ENCODE measurements at places on chromosomes 5 and 9.
A peak's percentile ranks its signal among the peaks of the same experiment; 100 is the strongest.

GRCh38 chr5:124659798-124660197 lies 86.6 kb downstream of the ZNF608 start:
- H3K4me3 ChIP-seq, result no peak overlapping the region
- no peak overlapping the region for H3K27ac ChIP-seq
- no peak for DNase-seq
- no peaks in the 10 kb centered on the region for H3K36me3 ChIP-seq
- H3K4me1 ChIP-seq, result no peaks in the 10 kb centered on the region

- no peak for DNase-seq
- no peaks in the 10 kb centered on the region for H3K27me3 ChIP-seq
- no peak overlapping the region for H3K27ac ChIP-seq
- H3K4me1 ChIP-seq, result no peaks in the 10 kb centered on the region
- no peak overlapping the region for H3K4me3 ChIP-seq
Measured at GRCh38 chr5:143870871-143871632, 59.1 kb downstream of the HMHB1 start.

GRCh38 chr9:83698976-83699585 lies 8.7 kb downstream of the UBQLN1 start:
- peak overlapping the region; percentile 56 for H3K4me3 ChIP-seq
- no peak for DNase-seq
- no peaks in the 10 kb centered on the region for H3K36me3 ChIP-seq
- H3K27ac ChIP-seq, result peak overlapping the region; percentile 75
- peaks cover 74% of the 10 kb centered on the region for H3K4me1 ChIP-seq

GRCh38 chr5:120260651-120261050 lies 203.4 kb upstream of the PRR16 start:
- H3K36me3 ChIP-seq, result no peaks in the 10 kb centered on the region
- no peak overlapping the region for H3K27ac ChIP-seq
- DNase-seq, result no peak
- no peak overlapping the region for H3K4me3 ChIP-seq
- H3K27me3 ChIP-seq, result no peaks in the 10 kb centered on the region

GRCh38 chr5:21593261-21593660 lies 1259.9 kb downstream of the CDH12 start:
- no peak overlapping the region for H3K4me3 ChIP-seq
- no peaks in the 10 kb centered on the region for H3K27me3 ChIP-seq
- no peak for DNase-seq
- H3K27ac ChIP-seq, result no peak overlapping the region
- no peaks in the 10 kb centered on the region for H3K4me1 ChIP-seq

DNA sequence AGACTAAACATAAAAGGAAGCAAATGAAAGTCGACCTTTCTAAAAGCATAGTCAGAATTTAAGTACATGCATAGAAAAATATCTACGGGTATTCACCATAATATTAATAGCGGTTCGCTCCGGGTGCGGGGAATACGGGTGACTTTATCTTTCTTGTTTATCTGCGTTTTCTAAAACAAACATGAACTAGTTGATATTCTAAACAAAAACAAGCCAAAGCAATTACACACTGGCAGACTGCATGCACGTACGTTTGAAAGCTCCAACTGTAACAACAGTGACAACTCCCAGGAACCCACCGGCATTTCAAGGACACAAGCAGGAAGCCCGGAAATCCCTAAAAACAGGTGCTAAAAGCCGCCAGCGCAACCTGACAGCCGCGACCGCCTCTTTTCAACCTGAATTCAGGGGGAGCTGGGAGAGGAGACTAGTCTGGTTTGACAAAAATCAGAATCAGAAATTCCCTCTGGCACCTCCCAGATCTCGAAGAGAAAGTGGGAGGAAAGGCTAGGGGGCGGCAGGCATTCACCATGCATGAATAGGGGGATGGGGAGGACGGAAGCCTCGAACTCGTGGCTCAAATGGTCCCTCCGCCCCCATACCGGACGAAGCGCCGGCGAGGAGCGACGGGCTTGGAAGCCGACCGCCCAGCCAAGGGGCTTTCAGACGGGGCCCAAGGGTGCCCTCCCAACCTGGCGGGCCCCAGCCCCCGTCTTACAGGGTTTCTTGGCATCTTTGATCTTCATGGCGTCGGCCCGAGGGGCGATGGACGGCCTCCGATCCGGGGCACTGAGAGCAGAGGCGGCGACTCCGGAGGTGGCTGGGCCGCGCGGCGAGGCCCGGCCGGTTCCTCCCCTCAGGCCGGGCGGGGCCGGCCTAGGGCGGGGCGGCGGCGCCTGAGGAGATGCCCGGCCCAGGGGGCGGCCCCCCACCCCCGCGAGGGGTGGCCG lies at the start of gene PANK3:
TSS of gene PANK3 (minus strand) at position 831 of the 950 bp plus-strand sequence. CDS start at position 746, 85 bp downstream.
- H3K4me3 ChIP-seq, result peak within 1 kb of the TSS; percentile 96
- no peaks in the 10 kb centered on the region for H3K27me3 ChIP-seq
- H3K4me1 ChIP-seq, result peaks cover 16% of the 10 kb centered on the region
- DNase-seq, result no peak
- H3K36me3 ChIP-seq, result peaks cover 10% of the 10 kb centered on the region

DNA sequence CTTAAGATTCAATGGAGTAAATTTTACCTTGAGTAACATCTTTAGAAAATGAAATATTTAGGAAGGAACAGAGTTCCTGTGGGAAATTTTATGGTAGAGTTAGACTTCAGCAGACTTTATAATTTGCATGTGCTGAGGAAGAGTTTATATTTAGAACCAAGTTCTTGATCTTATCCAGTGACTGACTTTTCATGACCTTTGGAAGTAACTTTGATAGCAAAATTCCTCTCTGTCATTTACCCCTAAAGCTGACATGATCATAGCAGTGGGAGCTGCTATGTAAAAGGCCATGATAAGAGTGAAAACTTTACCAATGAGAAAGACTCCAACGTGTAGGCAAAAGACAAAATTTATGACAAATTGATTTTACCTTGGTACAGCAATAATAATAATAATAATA lies 1071.8 kb upstream of the DMAC1 start:
- H3K4me3 ChIP-seq, result no peak overlapping the region
- no peak for DNase-seq

DNA sequence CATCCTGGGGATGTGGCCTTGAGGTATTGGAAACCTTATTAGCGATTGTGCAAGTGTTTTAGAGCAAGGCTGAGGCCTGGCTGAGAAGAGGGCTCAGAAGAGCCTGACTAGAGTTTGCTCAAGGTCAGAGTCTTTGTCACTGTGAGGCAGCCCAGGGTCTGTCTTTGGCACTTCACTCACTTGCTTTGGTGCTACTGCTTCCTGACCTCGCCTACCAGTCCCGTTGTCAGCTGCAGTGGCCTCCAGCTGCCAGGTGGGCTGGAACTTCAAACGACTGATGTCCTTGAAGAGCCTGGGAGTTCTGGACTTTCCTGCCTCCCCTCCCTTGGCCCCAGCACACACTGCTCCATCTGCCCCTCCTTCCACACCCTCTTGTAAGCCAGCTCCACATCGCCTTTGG lies 228.0 kb downstream of the SNX18 start:
- no peak overlapping the region for H3K4me3 ChIP-seq
- peaks cover 6% of the 10 kb centered on the region for H3K4me1 ChIP-seq
- H3K36me3 ChIP-seq, result no peaks in the 10 kb centered on the region
- DNase-seq, result no peak

- no peak overlapping the region for H3K4me3 ChIP-seq
- peaks cover 30% of the 10 kb centered on the region for H3K27me3 ChIP-seq
- no peaks in the 10 kb centered on the region for H3K4me1 ChIP-seq
- DNase-seq, result no peak
- H3K27ac ChIP-seq, result no peak overlapping the region
- no peaks in the 10 kb centered on the region for H3K36me3 ChIP-seq
Measured at GRCh38 chr5:73692166-73692640, 66.2 kb downstream of the ARHGEF28 start.

- peaks cover 41% of the 10 kb centered on the region for H3K4me1 ChIP-seq
- H3K27me3 ChIP-seq, result no peaks in the 10 kb centered on the region
- H3K4me3 ChIP-seq, result no peak overlapping the region
- H3K27ac ChIP-seq, result no peak overlapping the region
- H3K36me3 ChIP-seq, result no peaks in the 10 kb centered on the region
Measured at GRCh38 chr9:22053178-22053577, 44.1 kb upstream of the CDKN2B start.

- H3K27me3 ChIP-seq, result no peaks in the 10 kb centered on the region
- H3K36me3 ChIP-seq, result no peaks in the 10 kb centered on the region
- H3K27ac ChIP-seq, result no peak overlapping the region
- no peak for DNase-seq
- H3K4me1 ChIP-seq, result no peaks in the 10 kb centered on the region
Measured at GRCh38 chr5:13814301-13814700, 130.2 kb downstream of the DNAH5 start.

- H3K36me3 ChIP-seq, result no peaks in the 10 kb centered on the region
- H3K4me3 ChIP-seq, result no peak overlapping the region
- no peak overlapping the region for H3K27ac ChIP-seq
- H3K27me3 ChIP-seq, result peaks cover 9% of the 10 kb centered on the region
- no peak for DNase-seq
- H3K4me1 ChIP-seq, result no peaks in the 10 kb centered on the region
Measured at GRCh38 chr5:50867140-50867539, 200.7 kb downstream of the PARP8 start.

DNA sequence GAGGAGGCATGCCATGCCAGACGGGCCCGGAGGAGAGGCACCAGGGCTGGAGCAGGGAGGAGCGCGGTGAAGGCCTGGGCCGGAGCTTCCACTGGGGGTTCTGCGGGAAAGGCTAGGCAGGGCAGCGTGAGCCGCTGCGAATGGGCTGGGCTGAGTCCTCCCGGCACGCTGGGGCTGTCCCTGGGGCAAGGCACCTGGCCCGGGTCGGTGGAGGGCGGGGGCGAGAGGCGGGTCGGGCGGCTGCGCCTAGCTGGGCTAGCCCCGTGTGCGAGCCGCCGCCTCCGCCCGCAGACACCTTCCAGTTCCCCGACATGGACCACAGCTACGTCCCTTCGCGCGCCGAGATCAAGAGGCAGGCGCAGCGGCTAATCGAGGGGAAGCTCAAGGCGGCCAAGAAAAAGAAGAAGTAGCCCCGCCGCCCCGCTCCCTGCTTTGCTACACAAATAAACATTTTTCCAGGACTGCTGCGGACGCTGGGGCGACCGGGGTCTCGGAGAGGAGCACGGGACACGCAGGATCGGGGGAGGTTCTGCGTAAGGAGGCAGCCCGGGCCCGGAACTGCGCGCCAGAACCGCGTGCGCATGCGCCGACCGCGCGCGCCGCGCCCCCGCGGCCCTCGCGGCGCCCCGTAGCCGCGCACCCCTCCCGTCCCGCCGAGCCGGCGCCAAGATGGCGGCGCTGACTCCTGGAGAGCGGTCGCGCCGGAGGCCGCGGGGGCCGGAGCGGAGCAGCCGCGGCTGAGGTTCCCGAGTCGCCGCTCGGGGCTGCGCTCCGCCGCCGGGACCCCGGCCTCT lies at the start of gene RABL6:
TSS of gene RABL6 (plus strand) at position 668 of the 794 bp plus-strand sequence. CDS start 249 bp downstream, outside the sequence.
- peak within 1 kb of the TSS; percentile 94 for H3K4me3 ChIP-seq
- no peaks in the 10 kb centered on the region for H3K27me3 ChIP-seq
- peak; percentile 88 for DNase-seq

DNA sequence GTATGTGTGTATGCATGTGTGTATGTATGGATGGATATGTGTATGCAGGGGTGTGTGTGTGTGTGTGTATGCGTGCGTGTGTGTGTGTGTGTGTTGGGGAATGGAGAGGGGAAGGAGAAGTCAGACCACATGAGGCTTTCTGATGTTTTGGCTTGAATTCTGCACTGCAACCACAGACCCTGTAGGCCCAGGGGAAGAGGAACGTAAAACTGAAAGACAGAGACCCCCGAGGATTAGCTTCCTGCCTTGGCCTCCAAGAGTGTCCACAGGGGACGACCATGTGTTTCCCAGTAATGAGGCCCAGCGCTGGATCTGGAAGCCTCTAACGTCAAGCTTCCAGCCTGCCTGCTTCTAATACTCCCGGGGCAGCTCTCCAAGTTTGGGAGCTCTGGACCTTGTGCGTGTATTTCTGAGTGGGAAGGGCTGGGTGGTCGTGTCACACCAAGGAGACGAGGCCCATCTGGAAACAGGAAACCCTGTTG lies 5.8 kb downstream of the DCANP1 start:
- no peaks in the 10 kb centered on the region for H3K36me3 ChIP-seq
- no peak for DNase-seq
- no peak overlapping the region for H3K4me3 ChIP-seq
- no peaks in the 10 kb centered on the region for H3K4me1 ChIP-seq
- H3K27me3 ChIP-seq, result peaks cover 6% of the 10 kb centered on the region

GRCh38 chr9:136297766-136298735 lies 5.8 kb downstream of the CCDC187 start:
- no peak overlapping the region for H3K27ac ChIP-seq
- H3K27me3 ChIP-seq, result no peaks in the 10 kb centered on the region
- no peak for DNase-seq
- no peaks in the 10 kb centered on the region for H3K4me1 ChIP-seq
- no peak overlapping the region for H3K4me3 ChIP-seq

GRCh38 chr5:126137891-126138280 lies 285.3 kb upstream of the GRAMD2B start:
- no peak overlapping the region for H3K27ac ChIP-seq
- H3K4me3 ChIP-seq, result no peak overlapping the region
- no peaks in the 10 kb centered on the region for H3K36me3 ChIP-seq
- no peak for DNase-seq

- no peak overlapping the region for H3K27ac ChIP-seq
- H3K27me3 ChIP-seq, result peaks cover 2% of the 10 kb centered on the region
- H3K4me3 ChIP-seq, result no peak overlapping the region
- H3K4me1 ChIP-seq, result no peaks in the 10 kb centered on the region
Measured at GRCh38 chr9:92422611-92423338, 1.5 kb downstream of the OMD start.

- peaks cover 12% of the 10 kb centered on the region for H3K27me3 ChIP-seq
- no peak for DNase-seq
- no peaks in the 10 kb centered on the region for H3K4me1 ChIP-seq
- no peaks in the 10 kb centered on the region for H3K36me3 ChIP-seq
- H3K27ac ChIP-seq, result no peak overlapping the region
Measured at GRCh38 chr5:180396926-180397325, 43.8 kb upstream of the GFPT2 start.

DNA sequence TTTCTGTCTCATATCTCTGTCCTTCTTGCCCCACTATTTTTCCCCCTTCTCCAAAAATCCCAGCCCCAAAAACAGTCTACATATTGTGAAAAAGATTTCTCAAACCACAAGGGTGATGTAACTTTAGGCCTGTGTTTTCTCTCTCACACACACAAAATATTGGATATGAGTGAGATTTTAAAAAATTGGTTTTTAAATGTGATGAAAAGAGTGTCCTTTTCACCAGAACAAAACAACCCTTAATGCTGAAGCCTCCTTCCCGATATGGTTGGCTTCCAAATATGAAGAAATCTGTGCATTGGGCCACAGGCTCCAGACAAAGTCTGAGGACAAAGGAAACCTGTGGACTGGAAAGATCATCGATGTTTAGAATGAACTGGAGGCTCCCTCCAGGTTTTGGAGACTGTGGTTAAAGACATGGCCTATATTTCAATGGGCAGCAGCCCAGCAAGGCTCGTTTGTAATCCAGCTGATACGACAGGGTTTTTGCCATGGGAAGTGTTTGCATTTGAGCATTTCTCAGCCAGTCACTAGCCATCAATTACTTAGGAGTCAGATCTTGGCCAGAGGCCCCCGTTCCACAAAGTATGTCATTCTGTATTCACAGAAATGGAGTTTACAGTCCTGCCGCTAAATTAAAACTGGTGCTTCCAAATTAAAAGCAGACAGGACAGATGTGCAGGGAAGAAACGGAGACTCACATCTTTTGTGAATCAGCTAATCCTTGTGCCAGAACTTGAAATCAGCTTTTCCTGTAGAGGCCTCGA lies 546.3 kb downstream of the EBF1 start:
- no peaks in the 10 kb centered on the region for H3K4me1 ChIP-seq
- H3K36me3 ChIP-seq, result no peaks in the 10 kb centered on the region
- no peaks in the 10 kb centered on the region for H3K27me3 ChIP-seq
- H3K27ac ChIP-seq, result no peak overlapping the region
- H3K4me3 ChIP-seq, result no peak overlapping the region
- no peak for DNase-seq

GRCh38 chr5:79864364-79864763 lies 126.7 kb downstream of the MTX3 start:
- no peaks in the 10 kb centered on the region for H3K36me3 ChIP-seq
- no peak for DNase-seq
- H3K27me3 ChIP-seq, result peaks cover 8% of the 10 kb centered on the region
- H3K4me3 ChIP-seq, result no peak overlapping the region
